AG04450 (cell line): ENCODE measurements at places on chromosomes 6 and 20. TPM values are rescaled to one million over a fixed set of nuclear protein-coding genes. Genes with fewer than 3 reads are reported as not detected.

DNA sequence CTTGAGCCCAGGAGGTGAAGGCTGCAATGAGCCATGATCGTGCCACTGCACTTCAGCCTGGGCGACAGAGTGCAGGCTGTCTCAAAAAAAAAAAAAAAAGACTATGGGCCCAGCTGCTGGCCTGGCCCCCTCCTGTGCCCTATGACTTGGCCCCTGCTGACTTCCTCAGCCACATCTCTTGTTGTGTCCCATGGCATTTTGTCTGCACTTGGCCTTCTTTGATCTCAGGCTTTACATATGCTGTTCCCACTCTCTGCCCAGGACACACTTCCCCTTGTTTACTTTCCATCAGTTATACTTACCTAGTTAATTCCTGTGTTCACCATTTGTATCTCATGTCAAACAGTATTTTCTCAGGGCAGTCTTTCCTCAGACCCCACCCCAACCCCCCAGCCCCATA is 44.5 kb downstream of the RPRD1B start:
- no peak for DNase-seq

- DNase-seq: no peak
These were observed 164.0 kb downstream of the TBC1D7 start for GRCh38 chr6:13164291-13164690.

DNA sequence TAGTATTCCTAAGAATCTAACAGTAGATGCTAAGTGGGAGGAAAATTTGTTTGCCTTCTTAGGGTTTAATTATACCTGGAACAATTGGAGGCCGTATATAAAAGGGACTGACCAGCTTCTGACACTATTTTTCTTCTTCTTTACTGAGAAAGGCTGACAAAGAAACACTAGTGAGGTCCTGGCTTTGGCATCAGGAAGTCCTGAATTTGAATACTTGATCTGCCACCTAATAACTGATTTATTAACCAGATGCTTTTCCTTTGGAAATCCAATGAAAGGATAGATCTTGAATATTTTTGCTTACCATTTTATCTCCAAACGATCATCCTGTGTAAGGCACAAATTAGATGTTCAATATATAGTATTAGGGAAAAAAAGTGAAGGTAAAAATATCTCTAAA is 382.5 kb downstream of the CENPW start:
- DNase-seq: no peak

GRCh38 chr6:5619249-5619648 is 357.9 kb downstream of the FARS2 start:
- no peak for DNase-seq

DNA sequence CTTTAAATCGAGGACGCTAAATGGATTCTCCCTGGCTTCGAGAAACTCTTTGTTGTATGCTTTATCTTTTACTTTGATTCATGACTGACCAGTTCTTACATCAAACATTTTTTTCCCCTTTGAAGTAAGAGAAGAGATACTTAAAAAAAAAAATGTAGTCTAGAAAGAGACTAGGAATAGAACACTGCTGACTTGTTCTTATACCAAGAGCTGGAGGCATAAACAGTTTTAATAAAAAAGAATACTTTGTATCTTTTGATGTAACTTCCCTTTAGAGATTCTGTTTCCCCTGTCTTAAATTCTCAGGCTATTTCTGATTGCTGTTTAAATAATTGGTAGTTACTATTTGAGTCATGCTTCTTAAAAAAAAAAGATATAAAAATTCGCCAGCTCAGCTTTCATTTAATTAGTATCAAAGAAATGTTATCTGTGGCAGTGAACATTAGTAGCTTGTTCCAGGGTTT is 4.8 kb downstream of the ASXL1 start:
- DNase-seq: no peak

SLC17A4 gene
- not detected in 2 replicates for polyA plus RNA-seq
